ENCODE measurements at places on chromosomes 16 and 17.
A peak's percentile ranks its signal among the peaks of the same experiment; 100 is the strongest.

DNA sequence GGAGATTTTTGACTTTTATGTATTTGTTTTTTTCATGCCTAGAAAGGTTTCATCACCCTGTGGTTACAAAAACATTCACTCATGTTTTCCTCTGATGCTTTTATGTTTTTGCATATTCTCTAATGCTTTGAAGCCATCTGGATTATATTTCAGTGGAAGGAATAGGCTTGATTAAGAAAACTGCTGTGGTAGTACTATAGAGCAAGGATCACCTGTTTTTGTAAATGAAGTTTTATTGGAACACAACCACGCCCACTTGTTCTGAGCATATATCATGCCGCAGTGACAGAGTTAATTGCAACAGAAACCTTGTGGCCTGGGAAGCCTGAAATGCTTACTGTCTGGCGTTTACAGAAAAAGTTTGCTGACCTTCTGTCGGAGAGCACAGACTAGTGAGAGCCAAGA lies 11.5 kb downstream of the COX10 start:
- no peak for ATAC-seq

DNA sequence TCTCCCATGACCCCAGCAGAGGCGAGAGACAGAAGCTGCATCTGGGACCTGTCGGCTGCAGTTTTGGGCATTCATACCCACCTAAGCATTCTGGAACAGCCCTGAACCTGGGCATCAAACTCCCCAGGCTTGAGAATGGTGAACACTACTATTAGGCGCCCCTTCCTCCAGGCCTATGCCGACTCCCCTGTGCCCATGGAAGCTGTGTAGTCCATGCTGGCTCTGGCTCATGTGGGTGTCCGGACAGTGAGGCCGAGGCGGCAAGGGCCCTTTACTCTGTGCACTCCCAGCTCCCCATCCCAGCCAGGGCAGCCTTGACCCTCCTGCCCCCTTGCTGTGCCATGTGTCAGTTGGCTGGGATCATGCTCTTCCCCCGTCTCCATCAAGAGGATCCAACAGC lies 89.0 kb upstream of the TOB1 start:
- no peak for ATAC-seq

DNA sequence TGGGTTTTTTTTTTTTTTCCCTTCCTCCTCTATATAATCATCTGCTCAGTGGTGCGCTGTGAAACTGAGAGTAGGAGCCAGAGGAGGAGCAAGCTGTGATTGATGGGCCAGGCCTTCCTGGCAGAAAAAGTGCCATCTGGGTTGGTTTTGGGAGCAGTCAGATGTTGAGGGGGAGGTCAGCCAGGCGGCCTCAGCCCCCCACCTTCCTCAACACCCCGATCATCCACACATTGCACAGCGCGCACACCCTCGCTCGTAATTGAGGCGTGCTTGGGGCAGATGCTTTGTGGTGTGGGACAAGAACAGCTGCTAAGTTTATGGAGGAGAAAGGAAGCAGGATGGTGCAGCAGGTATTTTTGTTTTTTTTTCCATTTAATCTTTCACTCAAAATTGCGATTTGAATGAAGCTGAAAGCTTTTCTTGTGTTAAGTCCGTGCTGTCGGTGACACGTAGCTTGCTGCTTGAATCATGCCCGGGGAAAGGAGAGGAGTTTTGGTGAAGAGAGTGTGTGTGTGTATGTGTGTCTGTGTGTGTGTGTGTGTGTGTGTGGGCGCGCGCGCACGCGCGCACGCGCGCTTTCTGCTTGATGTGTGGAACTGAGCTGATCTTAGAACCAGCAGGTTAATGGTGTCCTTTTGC lies 177.4 kb downstream of the RBFOX1 start:
- ATAC-seq, result no peak

- ATAC-seq, result no peak
Observed at GRCh38 chr16:30830072-30830417, 43.0 kb upstream of the ZNF629 start.

DNA sequence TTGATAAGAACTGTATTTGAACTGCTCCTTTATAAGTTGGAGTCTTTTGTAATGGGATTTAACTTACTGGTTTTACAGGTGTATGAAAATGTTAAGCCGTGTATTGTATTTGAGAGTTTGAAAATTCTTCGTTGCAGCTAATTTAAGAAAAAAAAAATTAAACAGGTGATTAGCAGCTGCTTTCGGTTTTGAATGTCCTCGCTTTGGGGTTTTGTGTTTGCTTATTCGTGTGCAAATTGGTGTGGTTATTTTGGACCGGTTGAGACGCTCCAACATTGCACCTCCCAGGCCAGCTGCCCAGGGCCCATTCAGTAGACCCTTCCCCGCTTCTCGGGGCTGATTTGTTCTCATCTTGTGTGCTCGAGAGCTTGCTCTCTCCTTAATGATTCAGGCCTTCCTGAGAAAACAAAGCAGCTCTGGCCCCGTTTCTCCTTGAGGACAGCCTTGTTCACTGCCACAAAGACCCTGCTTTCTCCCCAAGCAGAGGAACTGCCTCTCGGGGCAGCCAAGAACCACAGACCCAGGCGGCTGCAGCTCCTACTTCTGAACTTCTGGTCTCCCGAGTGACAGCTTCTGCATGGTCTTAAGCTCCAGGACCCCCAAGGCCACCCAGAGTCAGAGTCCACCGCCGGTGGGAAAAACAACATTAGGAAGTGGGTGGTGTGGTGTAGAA lies 100.5 kb downstream of the MSI2 start:
- ATAC-seq, result no peak

GRCh38 chr17:30234964-30235363 lies 533 bp downstream of the SLC6A4 start:
- ATAC-seq, result peak; percentile 39

DNA sequence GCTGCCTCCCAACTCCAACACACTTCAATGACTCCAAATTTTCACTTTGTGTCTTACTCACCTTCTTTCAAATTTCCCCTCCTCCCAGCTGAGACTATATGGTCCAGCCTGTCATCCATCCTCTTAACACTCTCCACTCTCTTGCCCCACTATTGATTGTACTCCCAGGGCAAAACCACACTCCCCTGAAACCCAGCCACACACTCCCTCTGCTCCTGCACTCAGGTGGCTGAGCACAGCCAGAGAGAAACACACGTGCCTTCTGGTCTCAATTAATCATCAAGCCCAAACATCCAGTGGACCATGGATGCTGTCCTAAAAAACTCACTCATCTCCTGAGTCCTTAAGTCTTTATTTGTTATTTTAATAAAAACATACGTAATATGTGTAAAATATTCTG lies 1026.4 kb downstream of the KCNJ18 start:
- no peak for ATAC-seq

DNA sequence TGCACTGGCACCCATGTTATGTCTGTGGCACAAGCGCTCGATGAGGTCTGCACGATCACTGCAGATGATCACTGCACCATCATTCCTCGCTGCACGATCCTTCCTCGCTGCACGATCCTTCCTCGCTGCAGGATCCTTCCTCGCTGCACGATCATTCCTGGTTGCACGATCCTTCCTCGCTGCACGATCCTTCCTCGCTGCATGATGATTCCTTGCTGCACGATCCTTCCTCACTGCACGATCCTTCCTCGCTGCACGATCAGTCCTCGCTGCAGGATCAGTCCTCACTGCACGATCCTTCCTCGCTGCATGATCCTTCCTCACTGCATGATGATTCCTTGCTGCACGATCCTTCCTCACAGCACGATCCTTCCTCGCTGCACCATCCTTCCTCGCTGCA lies 29.3 kb downstream of the METRNL start:
- ATAC-seq, result no peak

DNA sequence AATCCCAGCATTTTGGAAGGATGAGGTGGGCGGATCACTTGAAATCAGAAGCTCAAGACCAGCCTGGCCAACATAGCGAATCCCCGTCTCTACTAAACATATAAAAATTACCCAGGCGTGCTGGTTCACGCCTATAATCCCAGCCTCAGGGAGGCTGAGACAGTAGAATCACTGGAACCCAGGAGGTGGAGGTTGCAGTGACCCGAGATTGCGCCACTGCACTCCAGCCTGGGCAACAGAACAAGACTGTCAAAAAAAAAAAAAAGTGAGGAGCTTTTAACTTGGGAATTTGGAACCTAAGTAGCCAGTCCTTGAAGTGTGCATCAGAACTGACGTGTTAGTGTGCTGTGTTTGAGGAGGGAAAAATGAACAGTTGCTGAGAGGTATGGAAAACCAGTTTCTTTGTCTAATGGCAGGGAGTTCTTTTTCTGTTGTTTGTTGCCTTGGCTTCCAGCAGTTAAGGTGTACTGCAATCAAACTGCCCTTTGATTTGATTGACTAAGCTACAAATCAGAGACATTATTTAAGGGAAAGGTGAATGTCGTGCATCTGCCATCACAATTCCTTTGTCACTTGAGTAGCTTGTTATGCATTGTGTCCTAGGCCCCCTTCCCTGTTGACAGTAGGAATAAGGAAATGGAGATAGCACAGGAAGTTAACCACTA lies 8.6 kb upstream of the DUSP14 start:
- no peak for ATAC-seq

DNA sequence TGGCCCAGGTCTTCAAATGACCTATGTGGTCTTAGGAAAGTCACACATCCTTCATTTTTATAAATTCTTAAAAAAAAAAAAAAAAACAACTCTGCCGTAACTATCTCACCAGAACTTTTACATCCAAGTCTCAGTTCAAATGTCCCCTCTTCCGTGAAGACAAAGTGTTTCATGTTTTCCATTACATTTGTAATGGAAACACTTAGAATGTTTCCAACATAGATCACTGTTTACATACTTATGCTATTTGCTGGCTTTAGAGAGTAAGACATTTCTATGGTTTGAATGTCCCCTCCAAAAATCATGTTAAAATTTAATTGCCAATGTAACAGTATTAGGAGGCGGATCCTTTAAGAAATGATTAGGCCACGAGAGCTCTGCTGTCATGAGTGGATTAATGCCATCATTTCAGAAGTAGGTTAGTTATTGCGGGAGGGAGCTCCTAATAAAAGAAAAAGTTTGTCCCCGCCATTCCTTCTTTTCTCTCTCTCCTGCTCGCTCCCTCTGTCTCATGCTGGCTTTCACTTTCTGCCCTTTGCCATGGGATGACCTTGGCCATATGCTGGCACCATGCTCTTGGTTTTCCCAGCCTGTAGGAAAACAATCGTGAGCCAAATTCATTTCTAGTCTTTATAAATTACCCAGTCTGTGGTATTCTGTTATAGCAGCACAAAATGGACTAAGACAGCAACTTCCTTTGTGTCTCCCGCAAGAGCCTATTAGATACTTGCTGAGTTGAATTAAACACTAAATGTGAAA lies 887.8 kb upstream of the SOX9 start:
- no peak for ATAC-seq

DNA sequence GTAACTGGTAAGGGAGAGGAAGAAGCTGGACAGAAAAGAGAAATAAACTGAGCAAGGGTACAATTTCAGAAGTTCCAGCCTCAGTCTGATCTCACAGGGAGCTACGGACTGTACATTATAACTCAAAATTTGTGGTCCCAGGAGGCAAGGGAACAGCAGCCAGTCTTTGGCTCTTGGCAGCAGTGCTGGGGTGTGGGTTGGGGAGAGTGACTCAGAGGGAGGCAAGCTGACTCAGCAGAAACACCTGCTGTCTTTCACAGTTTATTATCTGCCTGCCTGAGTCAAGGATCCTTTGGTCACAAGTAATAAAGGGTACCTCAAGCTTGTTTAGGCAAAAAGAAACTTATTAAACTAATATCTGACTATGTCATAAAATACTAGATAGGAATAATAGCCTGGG lies 73.5 kb upstream of the KIF2B start:
- no peak for ATAC-seq

DNA sequence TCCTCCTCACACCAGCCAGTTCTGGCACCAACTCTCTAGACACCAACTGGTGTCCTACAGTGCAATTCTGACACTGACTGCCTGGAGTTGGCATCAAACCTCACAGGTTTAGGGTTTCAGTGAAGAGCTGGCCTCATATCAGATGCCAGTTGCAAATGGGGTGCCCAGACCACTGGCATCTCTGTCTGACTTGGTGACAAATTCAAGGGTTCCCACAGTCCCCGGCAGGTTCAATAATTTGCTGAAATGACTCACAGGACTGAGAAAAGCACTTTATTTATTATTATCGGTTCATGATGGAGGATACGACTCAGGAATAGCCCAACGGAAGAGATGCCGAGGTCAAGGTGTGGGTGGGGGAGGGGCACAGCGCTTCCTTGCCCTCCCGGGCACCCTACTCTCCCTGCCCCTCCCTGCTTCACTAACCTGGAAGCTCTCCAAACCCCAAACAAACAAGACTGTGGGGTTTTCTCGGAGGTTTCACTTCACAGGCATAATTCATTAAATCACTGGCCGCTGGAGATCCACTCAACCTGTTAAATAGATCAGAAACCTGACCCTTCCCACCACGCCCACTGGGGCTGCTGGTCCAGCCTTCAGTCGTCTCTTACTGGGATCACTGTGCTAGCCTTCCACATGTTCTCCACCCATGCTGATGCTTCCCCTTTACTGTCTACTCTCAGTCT lies 1.7 kb upstream of the NLRP1 start:
- peak; percentile 20 for ATAC-seq

- ATAC-seq, result no peak
Observed at GRCh38 chr16:67915831-67916723, 15.6 kb downstream of the CTRL start.
